ENCODE measurements at places on chromosomes 7 and 10. TPM values are rescaled to one million over a fixed set of nuclear protein-coding genes. Genes with fewer than 3 reads are reported as not detected.

The PITX3 gene
- not detected for total RNA-seq

The NAT16 gene
- not detected for total RNA-seq

The LEP gene
- total RNA-seq, result 0.22 TPM

The C10orf105 gene
- not detected for total RNA-seq

The CASD1 gene
- total RNA-seq, result 12.3 TPM

The TEX47 gene
- total RNA-seq, result not detected

The NKX1-2 gene
- not detected for total RNA-seq

The AKR1C3 gene
- total RNA-seq, result 36.2 TPM

The DDX56 gene
- total RNA-seq, result 70.5 TPM

The PILRA gene
- total RNA-seq, result not detected

The VWC2 gene
- total RNA-seq, result not detected

The TAS2R41 gene
- not detected for total RNA-seq

The ATG9B gene
- total RNA-seq, result not detected

DNA sequence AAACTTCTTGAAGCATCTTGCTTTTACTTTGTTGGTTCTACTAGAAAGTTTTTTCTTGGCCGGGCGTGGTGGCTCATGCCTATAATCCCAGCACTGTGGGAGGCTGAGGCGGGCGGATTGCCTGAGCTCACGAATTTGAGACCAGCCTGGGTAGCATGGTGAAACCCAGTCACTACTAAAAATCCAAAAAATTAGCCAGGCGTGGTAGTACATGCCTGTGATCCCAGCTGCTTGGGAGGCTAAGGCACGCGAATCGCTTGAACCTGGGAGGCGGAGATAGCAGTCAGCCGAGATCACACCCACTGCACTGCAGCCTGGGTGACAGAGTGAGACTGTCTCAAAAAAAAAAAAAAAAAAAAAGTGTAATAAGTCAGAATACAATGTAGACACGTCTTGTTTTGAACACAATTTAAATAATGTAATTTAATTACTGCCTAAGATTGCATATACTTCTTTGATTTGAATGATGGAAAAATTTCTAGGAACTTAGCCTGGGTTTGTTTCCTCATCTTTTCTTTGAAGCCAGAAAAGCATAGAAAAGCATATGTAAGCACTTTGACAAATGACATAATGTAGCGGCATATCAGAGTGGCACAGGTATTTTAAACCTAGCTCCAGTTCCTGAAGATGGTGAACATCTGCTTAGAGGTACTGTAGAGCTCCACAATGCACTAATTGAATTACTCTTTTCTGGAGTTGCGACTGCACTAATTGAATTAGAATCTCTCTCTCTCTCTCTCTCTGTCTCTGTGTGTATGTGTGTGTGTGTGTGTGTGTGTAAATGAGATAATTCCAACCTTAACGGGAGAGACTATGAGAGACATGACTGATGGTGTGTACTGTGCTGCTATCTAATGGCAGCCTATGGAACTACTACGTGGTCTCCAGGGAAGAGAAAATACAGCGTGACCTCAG lies 87.8 kb downstream of the BTRC start:
- peak; percentile 73 for DNase-seq

GRCh38 chr10:5619362-5620211 lies 46.8 kb downstream of the ASB13 start:
- DNase-seq, result peak; percentile 48

GRCh38 chr7:50556247-50556991 lies 8.8 kb downstream of the DDC start:
- peak; percentile 13 for DNase-seq

GRCh38 chr10:63314020-63314419 lies 151.8 kb downstream of the JMJD1C start:
- no peak for DNase-seq

DNA sequence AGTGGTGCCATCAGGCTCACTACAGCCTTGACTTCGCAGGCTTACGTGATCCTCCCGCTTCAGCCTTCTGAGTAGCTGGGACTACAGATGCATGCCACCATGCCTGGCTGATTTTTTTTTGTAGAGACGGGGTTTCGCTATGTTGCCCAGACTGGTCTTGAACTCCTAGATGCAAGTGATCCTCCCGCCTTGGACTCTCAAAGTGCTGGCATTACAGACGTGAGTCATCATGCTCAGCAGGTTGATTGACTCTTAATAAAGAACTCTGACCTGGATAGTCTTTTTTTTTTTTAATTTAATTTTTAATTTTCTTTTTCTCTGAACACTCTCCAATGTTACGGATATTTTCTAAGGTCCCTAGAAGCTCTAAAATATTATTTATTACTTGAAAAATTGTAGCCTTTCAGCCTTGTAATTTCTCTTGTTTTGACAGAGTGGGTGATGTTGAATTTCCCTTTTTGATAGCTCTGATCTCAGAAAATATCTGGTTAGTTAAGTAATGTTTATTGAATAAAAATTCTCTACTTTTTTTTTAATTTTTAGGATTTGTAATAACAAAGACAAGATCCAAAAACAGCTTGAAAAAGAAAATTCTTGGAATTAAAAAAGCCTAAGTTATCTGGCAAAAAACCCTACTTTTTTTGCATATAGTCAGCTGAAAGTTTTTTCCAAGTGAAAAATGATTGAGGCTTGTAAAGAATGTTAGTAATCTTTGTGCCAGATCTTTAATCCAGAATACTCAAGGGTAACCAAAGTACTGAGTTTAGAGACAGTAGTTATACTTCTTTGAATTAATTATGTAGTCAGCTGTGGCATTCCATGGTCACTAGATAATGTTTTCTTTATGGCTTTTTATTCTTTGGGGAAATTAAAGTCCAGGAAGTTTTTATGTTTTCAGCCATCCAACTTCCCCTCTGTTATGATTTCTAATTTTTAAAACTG lies 26.7 kb downstream of the TBC1D12 start:
- peak; percentile 66 for DNase-seq

DNA sequence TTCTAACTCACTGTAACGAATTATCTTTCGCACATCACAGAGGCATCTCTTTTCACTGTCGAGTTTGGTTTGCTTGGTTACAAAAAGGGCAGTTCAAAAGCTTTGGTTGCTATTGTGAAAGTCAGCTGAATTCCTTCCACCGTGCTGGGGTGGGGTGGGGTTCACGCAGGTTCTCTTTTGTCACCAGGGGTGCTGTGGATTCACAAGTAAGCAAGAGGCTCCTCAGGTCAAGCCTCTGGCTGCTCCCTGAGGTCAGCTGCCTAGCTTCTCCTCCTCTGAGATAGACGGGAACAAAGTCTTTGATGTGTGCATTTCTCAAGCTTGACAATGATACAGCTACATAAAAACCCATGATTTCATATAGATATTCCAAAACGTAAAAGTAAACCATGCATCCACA lies 47.7 kb downstream of the EGFR start:
- DNase-seq, result peak; percentile 79

- DNase-seq, result no peak
Measured at GRCh38 chr7:155351120-155351870, 53.6 kb downstream of the INSIG1 start.

- DNase-seq, result no peak
Measured at GRCh38 chr10:132392184-132392800, 4.7 kb upstream of the PWWP2B start.

GRCh38 chr7:102272075-102272916 lies 14.4 kb upstream of the SH2B2 start:
- peak; percentile 90 for DNase-seq

- DNase-seq, result peak; percentile 74
Measured at GRCh38 chr10:50809596-50809995, 69.9 kb downstream of the ASAH2B start.

DNA sequence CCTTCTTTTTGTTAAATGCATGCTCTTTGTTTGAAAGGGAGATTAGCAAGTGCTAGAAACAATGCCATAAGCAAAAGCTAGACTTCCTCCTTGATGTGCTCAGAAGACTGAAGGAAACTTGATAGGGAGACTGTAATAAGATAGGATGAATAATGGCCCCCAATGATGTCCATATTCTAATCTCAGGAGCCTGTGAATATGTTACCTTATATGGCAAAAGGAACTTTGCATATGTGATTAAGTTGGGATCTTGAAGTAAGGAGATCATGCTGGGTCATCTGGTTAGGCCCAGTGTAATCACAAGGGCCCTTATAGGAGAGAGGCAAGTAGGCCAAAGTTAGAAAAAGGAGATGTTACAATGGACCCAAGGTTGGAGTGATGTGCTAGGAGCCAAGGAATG lies 13.6 kb upstream of the LIPM start:
- no peak for DNase-seq

DNA sequence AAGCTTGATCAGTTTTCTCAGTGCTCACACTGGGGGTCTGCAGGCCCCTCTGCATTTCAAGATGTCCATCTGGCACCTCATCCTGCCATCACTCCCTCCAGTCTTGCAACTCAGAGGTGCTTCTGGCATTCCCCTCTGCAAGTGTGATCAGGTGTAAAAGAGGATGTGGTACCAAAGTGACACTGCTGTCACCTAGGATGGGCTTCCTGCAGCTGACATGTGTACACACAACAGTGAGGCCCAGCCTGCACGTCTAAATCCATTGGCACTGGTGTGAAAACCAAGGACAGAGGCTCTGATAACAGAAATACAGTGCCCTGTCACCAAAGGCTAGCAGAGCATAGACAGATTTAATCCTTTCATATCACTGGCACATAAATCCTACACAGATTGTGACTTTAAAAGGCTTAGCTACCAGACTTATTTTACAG lies 162.5 kb upstream of the CELF2 start:
- no peak for DNase-seq

- peak; percentile 45 for DNase-seq
Measured at GRCh38 chr10:14405076-14406065, 74.6 kb upstream of the FRMD4A start.

GRCh38 chr7:18900803-18901202 lies 216.6 kb downstream of the TWIST1 start:
- peak; percentile 47 for DNase-seq

DNA sequence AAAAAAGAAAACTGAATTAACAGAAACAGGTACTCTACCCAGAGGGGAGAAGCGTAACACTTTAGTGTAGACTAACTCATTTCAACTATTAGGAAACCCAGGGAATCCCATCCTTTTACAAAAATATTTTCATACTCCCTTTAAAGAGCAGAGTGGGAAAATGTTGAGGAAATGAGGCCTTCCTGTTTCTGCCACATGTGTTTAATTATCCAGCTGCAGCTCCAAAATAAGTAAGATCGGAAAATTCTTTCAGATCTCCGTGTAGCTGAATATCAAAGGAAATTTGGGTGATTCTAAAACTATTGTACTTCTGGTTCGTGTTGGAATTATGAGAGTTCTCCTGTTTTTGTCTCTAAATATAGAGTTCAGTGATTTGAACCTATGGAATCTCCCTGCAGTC lies 58.0 kb upstream of the CAV2 start:
- DNase-seq, result peak; percentile 70

DNA sequence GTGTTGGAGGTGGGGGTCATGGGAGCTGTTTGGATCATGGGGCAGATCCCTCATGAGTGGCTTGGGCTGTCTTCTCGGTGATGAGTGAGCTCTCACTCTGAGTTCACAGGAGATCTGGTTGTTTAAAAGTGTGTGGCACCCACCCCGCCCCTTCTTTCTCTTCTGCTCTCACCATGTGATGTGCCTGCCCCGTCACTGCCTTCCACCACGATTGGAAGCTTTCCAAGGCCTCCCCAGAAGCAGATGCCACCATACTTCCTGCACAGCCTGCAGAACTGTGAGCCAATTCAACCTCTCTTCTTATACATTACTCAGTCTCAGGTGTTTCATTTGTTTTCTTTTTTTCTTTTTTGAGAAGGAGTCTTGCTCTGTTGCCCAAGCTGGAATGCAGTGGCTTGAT lies 170.0 kb downstream of the PTPN20 start:
- DNase-seq, result no peak

DNA sequence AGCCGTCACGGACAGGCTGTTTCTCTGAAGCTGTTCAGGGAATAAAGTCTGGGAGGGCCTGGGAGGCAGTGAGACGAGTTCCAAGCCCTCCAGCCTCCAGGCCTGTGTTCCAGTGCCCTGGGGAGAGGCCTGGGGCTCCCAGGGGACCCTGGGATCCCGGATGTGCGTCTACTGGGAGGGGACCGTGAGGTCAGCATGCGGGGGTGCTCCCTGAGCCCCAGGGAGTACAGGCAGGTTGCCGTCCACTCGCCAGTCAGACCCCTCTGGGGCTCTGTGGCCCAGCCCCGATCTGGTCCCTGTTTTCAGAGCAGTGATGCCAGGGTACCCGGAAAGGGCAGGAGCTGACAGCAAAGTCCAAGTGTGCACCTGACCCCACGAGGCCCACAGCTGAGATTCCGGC lies 80.9 kb upstream of the DNAAF5 start:
- DNase-seq, result no peak

- DNase-seq, result no peak
Measured at GRCh38 chr10:131742500-131742951, 158.3 kb upstream of the PPP2R2D start.

- DNase-seq, result peak; percentile 33
Measured at GRCh38 chr7:28536259-28536658, 123.9 kb downstream of the CREB5 start.

DNA sequence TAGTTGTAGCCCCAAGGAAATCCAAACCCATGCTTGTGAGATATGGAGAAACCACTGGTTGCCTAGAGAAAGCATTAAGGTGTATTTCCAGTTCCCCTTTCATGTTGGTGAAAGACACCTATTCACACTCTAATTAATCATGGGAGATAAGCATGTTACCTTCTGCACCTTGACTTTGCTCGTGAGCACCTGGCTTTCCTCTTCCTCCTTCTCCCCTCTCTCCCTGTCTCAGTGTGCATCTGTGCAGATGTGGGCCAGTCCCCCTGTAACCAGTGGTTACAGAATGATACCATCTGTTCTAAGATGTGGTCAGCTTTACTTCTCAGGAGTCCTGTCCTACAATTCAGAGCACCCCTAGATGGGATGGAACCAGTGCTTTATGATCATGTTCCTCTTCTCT lies 160.6 kb downstream of the LCOR start:
- no peak for DNase-seq

- no peak for DNase-seq
Measured at GRCh38 chr10:107880185-107880584, 715.7 kb upstream of the SORCS1 start.

- DNase-seq, result peak; percentile 86
Measured at GRCh38 chr10:51224671-51225161, 150.4 kb downstream of the PRKG1 start.

DNA sequence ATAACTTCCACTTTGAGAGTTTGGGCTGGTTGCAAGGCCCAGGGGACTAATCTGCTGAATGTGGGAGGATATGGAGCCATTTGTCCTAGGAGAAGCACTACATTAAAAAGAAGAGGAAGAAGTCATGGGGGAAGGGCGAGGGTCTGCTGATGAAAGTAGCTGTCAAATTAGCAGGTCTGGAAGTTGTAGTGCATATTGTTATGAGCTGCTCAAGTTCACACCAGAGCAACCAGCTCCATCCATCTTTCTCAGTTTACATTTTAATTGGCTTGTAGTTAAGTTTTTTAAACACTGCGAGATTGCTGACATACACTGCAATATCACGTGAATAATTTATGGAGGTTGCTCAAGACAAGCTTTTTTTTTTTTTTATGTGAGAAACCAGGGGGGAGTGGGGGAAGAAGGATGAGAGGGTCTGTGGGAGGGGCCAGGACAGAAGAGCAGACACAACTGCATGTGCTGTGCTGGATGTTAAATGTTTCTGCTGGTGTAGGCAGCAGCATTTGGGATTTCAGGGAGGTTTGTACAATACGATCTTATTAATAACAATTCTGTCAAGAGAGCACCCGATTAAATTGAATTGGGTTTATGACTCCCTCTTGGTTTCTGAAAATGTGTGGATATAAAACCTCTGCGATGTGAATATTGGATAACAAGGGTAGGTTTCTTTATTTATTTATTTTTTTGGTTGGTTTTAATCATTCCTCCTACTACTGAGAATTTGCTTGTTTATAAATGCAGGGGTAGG lies 759.0 kb upstream of the GALNT17 start:
- no peak for DNase-seq

- peak; percentile 45 for DNase-seq
Measured at GRCh38 chr10:110349831-110350230, 45.1 kb upstream of the SMNDC1 start.

Measured in GM23248 (cell line).